Renal cortex interstitium (tissue), 15 donors: ENCODE measurements at places on chromosomes 4 and X. TPM values are rescaled to one million over a fixed set of nuclear protein-coding genes. Genes with fewer than 3 reads are reported as not detected.
A peak's percentile ranks its signal among the peaks of the same experiment; 100 is the strongest.

GLOD5 gene
- 1.4 TPM for polyA plus RNA-seq

SYP gene
- polyA plus RNA-seq: 2.8 TPM

AMER1 gene
- 8.7 TPM for polyA plus RNA-seq

KCND1 gene
- polyA plus RNA-seq: 2.9 TPM

SH2D1A gene
- 0.10 TPM for polyA plus RNA-seq

PRDM5 gene
- 19.0 TPM for polyA plus RNA-seq

SMIM10 gene
- 8.5 TPM for polyA plus RNA-seq

SULT1E1 gene
- 457 TPM for polyA plus RNA-seq

SHROOM4 gene
- 17.4 TPM for polyA plus RNA-seq

FREM3 gene
- 0.17 TPM for polyA plus RNA-seq

DNA sequence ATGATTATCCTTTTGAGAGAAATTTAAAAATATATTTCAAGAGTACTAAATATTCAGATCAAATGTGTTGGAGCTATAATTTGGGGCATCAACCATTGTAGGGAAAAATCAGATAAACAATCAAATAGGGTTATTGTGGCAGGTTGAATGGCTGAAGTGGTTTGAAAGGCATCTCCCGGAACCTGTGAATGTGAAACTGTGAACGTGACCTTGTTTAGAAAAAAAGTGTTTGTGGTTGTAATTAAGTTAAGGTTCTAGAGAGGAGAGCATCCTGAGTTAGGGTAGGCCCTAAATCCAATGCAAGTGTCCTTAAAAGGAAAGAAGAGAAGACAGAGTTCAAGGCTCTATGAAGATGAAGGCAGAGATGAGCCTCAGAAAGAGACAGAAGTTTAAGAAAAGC is 37.4 kb downstream of the ADGRA3 start:
- no peak for DNase-seq

DNA sequence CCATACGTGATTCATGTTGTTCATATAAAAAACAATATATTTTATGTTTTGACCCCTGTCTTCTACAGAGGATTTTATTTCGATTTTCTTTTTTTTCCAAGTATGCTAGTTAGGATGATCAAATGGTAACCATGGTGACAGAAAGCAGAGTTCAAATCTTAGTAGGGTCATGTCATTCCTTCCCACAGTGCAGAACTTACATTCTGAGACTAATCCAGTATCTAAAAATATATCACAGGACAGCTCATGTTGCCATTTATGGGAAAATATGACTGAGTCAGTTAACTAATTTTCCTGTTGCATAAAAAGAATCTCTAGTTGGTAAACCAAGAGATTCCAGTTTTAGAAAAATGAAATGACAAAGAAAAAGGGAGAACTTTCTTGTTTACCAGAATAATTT is 209.5 kb downstream of the PARM1 start:
- DNase-seq: no peak

- no peak for DNase-seq
Observed at GRCh38 chr4:184382189-184382846, 92.0 kb downstream of the IRF2 start.

DNA sequence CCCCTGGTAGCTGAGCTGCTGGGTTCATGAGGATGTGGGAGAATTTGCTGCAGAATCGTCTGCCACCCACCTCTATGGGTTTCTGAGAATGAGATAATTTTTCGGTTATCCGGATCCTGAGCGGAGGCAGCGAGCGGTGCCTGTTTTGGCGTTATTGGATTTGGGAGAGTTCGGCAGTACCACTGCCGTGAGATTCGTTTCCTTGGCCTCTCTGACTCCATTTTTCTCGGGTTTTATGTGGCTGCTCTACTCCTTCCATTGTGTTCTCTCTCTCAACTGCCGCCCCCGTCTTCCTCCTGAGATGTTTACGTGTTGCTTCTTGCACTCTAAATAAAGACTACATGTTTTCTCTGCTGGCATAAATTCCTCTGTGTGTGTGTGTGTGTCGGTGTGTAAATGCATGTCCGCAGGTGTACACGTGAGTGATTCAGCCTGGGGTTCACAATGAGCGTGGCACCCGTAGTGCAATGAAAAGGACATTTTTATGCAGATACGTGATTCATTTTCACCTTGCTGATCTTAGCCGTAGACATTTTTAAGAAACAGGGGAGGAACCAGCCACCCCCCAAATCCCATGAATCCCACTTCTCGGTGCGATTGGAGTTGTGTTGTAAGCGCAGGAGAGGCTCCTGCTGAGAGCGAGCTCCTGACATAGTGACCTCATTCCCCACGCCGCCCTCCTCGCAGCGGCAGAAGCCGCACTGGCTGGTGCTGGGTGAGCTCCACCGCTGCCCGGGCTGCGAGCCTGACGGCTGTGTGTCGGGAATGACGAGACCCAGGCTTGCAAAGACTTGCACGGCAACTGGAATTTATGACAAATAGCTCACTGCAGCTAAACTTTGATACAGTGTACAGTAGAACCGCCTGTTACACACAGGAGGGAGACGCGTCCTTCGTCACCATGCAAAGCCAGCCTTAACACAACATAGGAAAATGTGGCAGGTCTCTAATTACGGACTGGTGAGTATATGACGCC is 82.2 kb downstream of the STOX2 start:
- peak; percentile 54 for DNase-seq

GRCh38 chrX:122850326-122850725 is 333.8 kb upstream of the GRIA3 start:
- DNase-seq: no peak

DNA sequence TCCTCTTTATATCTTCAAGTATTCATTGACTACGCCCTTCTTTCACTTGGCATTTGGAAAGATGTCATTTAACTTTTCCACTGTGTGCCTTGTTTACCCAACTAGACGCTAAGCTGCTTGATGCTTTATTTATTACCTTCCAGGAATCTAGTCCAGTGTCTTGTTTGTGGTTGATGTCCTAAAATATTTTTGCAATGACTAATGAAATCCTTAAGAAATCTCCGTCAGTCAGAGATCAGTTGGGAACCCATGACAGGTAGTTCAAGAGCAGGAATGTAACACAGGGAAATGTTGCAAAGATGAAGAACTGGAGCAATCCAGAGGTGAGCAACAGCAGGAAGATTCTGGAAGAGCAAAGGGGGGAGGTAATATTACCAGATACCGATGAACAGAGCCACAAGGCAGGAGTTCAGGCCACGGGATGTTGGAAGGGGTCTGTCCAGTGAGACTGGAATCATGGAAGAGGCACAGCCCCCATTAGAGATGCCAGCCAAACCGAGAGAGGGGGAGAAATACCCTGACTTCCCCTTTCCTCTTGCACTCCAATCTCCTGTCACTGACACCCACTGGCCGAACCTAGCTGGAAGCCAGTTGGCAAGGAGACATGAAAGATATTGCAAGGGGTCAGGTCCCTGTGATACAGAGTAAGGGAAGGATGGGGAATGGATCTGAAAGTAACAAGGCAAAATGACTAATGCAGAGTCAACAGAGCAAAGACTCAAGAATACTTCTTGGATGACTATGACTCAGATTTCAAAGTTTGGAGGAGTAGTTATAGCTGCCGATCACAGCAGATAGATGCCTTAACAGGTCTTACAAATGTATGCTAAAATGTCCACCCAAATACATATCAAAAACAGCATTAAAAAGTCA is 62.7 kb upstream of the PHKA2 start:
- DNase-seq: no peak

- DNase-seq: no peak
Observed at GRCh38 chrX:6019076-6019475, 209.6 kb downstream of the NLGN4X start.

GRCh38 chr4:164771088-164771487 is 17.2 kb downstream of the SMIM31 start:
- no peak for DNase-seq

DNA sequence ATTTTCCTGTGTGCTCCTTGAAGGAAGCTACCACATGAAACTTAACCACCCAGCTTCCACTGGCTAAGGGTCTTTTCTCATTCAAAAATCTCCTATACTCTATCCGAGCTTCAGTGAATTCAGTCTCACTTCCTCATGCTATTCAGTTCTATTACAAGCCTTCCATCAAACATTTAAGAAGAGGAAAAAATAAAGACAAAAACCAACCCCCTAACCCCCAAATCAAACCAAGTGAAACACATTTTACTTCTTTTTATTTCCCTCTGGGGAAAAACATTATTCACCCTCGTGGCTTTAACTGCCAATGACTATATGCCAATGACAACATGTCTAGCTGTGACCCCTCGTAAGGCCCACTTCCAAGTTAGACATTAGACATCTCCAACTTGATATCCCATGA is 16.2 kb upstream of the WDR19 start:
- no peak for DNase-seq

GRCh38 chr4:8317474-8317873 is 47.9 kb downstream of the HTRA3 start:
- DNase-seq: no peak

- no peak for DNase-seq
Observed at GRCh38 chr4:137961051-137961438, 281.1 kb downstream of the SLC7A11 start.

GRCh38 chr4:13176741-13177142 is 307.4 kb downstream of the RAB28 start:
- DNase-seq: no peak

DNA sequence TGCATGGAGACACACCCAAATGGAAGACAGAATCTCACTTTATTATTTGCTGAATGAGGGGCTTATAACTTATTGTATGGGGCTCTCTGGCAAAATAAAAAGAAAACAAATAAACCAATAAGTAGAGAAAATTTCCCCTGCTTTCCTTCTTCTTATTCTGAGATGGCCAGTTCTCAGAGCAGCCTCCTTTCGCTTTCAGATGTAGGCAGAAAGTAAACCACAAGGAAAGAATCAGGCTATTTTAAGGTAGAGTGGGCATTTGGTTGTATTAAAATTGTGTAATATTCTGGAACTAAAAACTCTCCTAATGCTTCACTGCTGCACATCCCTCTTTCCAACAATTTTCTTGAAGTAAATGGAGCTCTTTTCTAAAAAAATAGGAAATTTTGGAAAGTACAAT is 241.8 kb downstream of the GALNTL6 start:
- no peak for DNase-seq

- no peak for DNase-seq
Observed at GRCh38 chr4:53003959-53004358, 141.8 kb downstream of the RASL11B start.

GRCh38 chrX:77346859-77347258 is 100.3 kb upstream of the FGF16 start:
- DNase-seq: no peak

DNA sequence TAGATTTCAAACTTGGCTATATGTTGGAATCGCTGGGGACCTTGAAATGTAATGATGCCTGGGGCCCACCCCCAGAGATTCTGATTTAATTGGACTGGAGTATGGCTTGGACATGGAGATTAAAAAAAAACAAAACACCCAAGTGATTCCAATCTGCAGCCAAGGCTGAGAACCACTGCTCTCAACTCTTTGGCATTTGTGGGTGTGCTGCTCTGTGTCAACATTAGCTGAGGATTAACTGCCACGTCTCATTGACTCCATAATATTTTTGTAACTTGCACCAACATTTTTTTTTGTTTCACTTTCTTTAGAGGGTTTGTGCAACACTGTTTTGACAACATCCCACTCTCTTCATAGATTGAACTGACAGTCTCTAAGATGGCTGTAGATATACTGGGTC is 41.1 kb upstream of the PDK3 start:
- no peak for DNase-seq

- peak; percentile 8 for DNase-seq
Observed at GRCh38 chrX:85084770-85085393, 81.2 kb downstream of the APOOL start.

DNA sequence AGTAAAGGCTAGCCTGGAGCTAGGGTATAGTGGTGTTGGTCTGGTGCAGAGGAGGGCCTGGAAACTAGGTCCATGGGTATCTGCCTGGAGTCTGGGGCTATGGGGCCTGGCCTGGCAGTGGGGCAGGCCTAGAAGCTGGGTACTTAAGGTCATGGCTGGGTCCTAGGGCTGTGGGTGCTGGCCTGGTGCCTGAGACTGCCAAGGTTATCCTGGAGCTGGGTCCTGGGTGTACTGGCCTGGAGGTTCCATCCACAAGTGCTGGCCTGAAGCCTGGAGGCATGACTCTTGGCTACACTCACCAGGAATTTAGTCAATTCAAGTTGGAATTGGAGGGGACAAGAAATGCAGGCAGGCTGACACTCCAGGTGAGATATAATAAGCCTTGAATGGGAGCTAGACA is 108.4 kb upstream of the ZCCHC13 start:
- no peak for DNase-seq
